Kidney (tissue), 22 donors: ENCODE measurements at places on chromosomes 7 and 10. TPM values are rescaled to one million over a fixed set of nuclear protein-coding genes. Genes with fewer than 3 reads are reported as not detected.
A peak's percentile ranks its signal among the peaks of the same experiment; 100 is the strongest.

FAM237B gene
- not detected for total RNA-seq

ECHS1 gene
- 85.6 TPM for total RNA-seq

NPFFR1 gene
- 0.09 TPM for total RNA-seq

DNA sequence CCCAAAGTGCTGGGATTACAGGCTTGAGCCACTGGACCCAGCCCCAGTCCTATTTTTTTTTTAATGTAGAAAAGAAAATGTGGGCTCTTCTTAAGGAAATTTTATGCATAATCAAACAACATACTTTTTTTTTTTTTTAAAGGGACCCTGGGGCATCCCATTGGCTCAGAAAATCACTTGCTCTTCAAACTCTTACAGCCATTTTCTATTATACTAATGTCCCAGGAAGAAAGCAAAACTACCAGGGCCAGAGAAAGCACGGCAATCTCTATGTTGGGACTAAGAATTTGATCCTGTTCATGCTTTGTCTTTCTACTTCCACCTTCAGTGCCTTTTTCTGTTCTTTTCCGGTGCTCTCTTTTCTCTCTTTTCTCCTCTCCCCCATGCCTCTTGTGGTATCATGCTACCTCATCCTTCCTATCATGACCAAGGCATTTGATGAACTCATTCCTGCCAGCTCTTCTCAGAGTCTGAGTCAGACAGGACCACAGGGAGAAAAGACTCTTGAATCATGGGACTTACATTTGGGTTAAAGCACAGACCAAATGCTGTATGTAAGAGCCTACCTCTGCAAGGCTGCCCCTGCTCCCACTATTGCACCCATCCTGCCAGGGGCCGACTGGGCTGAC is 76.4 kb upstream of the CCNY start:
- DNase-seq = no peak

- DNase-seq = no peak
These were observed 99.5 kb upstream of the MXI1 start for GRCh38 chr10:110107887-110108286.

DNA sequence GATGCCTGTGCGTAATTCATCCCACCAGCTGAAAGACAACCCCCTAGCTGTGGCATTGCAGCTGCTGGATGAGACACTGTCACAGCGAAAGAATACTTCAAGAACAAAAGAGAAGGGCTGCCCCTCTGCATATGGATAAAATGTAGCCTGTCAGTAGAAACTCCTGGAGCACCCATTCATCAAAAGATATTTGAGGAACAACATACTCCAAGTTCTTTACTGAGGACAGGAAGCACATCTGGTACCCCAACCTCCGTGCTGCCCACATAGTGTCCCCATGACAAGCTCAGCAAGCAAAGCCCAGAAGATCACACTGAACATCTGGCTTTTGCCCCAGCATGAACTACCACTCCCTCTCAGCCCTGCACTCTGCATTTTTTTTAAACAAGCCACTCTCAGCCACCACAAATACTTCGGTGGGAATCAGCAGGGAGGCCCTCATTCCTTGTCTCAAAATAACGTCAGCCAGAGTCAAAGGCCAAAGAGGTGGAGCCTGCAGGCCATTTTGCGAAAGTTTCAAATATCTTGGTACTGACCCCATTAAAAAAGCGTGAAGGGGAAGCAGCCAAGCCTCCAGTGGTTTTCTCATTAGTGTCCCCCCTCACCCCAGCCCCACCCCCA is 1.7 kb downstream of the CREB3L2 start:
- DNase-seq = peak; percentile 75

DNA sequence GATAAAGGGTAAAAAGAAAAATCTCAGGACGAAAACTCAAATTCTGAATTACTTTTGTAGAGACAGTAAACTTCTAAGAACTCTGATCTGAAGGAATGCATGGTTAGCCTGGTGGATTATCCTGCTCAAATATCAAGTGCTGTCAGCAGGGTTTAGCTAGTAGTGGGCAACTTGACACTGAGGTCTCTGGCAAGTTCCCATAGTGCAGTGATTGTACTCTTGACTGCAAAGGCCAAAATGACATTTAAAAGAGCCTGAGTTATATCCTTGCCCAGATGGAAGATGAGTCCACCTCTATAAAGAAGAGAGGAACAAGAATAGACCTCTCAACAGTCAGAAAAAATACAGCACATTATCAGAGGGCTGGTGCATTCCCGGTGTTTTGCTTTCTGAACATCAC is 304.5 kb upstream of the IMMP2L start:
- DNase-seq = peak; percentile 63

- DNase-seq = no peak
These were observed 223.6 kb downstream of the MDFIC start for GRCh38 chr7:115145512-115145911.

GRCh38 chr10:104690959-104691358 is 49.9 kb downstream of the SORCS3 start:
- no peak for DNase-seq

DNA sequence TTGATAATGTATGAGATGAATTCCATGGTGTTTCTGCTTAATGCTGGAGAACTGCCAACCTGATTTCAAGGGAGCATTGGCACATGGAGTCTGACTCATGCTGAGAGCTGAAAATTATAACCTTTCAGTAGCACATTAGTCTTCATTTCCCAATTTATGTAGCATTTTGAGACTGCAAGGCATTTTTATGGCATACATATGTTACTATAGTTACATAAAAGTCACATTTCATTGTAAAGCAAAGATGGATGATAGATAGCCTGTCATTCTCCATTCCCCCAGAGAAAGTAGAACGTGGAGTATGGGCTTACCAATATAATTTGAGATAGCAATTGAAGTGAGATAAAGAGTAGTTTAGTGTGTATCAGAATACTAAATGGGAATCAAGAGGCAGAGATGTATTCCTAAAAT is 103.1 kb downstream of the SLC16A9 start:
- DNase-seq = no peak

- no peak for DNase-seq
These were observed 36.6 kb upstream of the ZMIZ2 start for GRCh38 chr7:44712012-44712411.

GRCh38 chr7:37758501-37759045 is 75.0 kb downstream of the GPR141 start:
- DNase-seq = no peak

- DNase-seq = no peak
These were observed 35.2 kb upstream of the TNS3 start for GRCh38 chr7:47617131-47617530.

GRCh38 chr7:28748933-28749584 is 209.1 kb downstream of the TRIL start:
- DNase-seq = no peak

DNA sequence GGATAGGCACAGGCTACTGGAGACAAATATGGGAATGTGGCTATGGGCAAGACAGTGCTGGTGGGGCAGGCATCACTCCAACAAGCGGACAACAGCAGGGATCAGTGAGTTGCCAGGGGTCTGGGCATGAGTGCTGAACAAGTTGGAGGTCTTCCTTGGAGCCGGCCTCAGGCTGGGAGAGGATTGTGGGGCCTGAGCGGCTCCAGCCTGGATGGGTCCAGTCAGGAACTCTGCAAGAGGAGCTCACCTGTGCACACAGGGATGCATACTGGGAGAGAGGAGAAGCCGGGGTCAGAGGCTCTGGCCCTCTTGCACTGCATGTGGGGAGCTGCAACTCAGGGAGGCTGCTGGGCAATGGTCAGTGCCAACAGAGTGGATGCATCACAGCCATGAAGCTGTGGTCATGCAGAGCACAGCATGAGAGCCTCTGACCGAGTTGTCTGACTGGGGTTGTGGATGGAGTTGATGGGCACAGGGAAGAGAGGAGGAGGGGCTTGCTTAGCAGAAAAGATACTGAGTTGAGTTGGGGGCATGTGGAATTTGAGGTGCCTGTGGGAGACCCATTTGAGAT is 204.0 kb upstream of the ZNF32 start:
- DNase-seq = no peak

DNA sequence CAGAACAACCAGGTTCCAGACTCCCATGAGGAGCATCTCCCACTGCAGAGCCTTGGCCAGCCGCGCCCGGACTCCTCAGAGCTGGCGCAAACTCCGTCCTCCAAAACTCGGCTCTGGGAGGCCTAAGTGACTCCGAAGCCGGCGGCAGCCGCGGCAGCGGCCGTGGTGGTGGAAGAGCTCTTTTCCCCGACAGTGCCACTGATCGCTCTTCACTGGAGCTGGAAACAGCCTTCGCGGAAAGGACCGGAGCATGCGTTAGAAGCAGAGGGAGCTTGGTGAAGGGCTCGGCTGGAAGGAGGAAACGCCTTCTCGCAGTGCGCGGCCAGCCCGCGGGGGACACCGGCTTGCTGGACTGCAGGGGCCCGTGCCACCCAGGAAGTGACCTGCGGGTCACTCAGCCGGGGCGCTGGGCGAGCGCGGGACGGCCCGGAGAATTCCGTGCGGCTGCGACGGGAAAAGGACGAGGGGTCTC is 5.0 kb upstream of the HOXA13 start:
- peak; percentile 66 for DNase-seq

- no peak for DNase-seq
These were observed 160.2 kb upstream of the DPP6 start for GRCh38 chr7:153891990-153892389.

DNA sequence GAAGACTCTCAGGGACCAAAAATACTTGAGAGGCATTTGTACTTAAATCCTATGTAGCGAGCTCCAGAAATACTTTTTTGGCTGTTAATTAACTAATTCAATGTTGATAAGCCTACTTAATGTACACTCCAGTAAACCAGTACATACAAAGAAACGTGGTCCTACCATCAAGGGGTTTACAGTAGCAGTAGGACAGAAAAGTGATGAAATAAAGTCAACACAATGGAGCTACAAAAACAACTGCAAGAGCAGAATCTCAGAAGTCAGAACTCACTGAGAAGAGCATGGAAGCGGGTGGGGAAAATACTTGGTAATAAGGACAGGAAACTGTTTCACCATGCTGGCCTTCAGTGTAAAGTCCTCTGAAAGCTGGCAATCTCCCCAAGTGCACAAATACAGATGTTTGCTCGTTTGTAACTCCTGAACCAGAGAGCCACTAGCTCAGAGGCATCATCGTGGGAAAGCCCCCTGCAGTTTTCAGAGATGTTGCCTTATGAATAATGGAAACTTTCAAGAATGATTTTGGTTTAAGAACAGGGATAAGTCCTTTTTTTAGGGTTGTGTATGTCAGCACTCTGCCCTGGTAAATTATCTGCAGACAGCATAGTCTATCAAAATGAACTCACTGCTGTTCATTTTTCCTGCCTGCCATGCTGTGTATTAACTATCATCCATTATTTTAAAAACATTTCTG is 233.2 kb downstream of the SORCS1 start:
- no peak for DNase-seq

DNA sequence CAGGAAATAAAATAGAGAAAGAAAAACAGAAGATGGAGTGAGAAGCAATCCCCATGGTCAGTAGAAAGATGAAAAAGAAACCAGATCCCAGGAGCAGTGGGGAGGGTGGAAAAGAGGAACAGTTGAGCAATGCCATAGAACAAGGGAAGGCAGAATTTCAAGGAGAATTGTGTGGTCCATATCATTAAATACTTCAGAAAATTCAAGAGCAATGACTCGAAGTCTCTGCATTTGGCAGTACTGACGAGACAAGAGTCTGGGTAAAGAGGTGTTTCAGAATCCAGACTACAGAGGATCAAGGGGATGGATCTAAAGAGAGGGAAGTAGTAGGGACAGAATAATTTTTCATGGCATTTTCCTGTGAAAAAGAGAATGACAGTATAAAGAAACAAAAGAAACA is 512.6 kb downstream of the PHTF2 start:
- DNase-seq = no peak

GRCh38 chr7:7201578-7202374 is 19.4 kb downstream of the C1GALT1 start:
- peak; percentile 72 for DNase-seq

DNA sequence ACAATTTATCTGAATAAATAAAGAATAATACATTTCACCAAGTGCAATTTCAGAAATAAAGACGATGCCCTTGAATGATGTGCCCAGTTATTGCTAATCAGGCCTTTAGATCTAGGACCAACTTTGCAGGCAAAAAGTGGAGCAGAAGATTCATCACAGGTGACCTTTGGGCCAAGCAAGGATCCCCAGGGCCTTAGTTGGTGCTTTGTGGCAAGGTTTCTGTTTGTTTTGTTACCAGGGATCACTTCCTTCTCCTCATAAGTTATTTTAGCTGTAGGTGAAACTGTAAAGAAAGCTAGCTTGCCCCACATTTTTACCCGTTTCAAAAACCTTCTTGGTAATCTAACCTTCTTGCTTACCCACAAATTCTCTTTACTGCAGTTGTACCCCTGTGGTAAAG is 323.2 kb downstream of the NEBL start:
- DNase-seq = no peak

GRCh38 chr10:15222511-15222910 is 54.0 kb upstream of the NMT2 start:
- no peak for DNase-seq

DNA sequence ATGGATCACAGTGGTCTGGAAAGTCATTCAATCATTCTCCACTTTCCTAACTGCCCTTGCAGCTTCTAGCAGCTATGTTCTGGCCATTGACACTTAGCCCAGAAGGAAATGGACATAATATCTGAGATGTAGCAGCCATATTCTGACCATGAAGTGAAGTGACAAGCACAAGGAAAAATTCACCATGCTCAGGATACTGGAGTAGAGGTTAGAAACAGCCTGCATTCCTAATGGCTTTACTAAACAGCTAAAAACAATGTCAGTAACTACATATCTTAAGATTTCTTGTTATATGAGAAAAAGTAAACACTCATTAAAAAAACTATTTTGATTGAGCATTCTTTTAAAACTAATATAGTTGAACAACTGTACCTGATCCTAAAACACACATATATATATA is 443.8 kb downstream of the MAGI2 start:
- no peak for DNase-seq

DNA sequence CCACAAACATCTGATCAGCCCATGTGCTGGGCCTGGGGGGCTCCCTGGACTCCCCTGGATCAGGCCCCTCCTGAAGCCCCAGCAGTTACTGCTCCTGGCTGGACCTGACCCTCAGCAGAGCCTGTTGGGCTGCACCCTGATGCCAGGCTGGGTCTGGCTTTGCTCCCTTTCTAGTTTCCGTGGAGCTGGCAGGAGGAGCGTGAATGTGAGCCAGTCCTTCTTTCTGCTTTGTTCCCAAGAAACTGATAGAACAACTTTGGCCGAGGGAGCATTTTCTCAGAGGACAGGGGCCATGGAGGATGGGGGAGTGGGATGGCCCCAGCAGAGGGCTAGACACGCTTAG is 128.2 kb downstream of the NEURL1 start:
- no peak for DNase-seq

DNA sequence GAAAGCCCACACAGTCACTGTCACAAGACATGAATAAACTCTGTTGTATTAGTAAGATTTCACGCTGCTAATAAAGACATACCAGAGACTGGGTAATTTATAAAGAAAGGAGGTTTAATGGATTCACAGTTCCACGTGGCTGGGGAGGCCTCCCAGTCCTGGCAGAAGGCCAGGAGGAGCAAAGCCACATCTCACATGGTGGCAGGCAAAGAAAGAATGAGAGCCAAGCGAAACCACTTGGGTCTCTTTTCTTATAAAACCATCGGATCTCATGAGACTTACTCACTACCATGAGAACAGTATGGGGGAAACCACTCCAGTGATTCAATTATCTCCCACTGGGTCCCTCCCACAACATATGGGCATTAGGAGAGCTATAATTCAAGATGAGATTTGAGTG is 110.2 kb downstream of the ST8SIA6 start:
- DNase-seq = no peak

- DNase-seq = no peak
These were observed 65.5 kb upstream of the NKX6-2 start for GRCh38 chr10:132851451-132851850.
